WTC11 (cell line): ENCODE measurements at places on chromosomes 12 and 14.

- peak; percentile 47 for DNase-seq
Observed at GRCh38 chr12:226401-226800, 12.4 kb upstream of the SLC6A12 start.

DNA sequence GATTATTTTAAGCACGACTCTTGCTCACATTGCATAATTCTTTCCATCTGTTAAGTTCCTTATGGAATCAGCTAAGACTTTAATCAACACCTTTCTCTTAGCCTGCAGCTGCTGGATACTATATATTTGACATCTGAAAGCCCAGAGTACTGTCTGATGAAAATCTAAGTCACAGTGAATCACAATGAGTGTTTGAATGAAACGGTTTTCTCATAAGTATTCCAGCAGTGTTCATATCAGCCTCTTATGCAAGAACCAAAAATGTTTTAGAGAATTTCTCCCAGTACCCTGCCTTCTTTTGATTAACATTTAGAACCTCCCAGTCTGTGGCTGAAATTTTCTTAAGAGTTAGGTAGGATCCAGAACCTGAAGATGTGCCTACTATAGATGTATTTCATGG, 55.6 kb downstream of the FRMD6 start:
- no peak for DNase-seq

GRCh38 chr12:100986595-100987547, 192.3 kb downstream of the ANO4 start:
- peak; percentile 23 for DNase-seq

DNA sequence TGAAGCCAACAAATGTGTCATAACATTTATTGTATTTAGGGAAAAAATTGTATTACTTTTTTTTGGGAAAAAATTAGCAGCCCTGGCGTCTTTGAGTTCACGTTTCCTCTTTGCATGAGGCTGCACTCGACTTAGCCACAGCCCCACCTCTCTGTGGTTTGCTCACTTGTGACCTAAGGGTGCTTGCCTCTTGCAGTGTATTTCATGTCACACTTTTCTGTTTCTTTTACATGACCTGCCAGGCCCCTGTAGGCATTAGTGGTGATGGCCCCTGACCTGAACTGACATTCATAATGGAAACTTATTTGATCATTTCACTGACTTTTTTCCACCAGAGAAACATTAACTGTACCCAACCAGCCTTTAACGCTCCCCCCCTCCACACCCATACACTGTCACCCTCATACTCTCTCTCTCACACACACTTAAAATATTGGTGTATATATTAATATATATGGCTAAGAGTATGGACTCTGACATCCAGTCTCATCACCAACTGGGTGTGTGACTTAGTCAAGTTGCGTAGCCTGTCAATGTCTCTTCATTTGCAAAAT, 122.9 kb downstream of the PRKCH start:
- DNase-seq = no peak

- DNase-seq = peak; percentile 38
Observed at GRCh38 chr14:88551980-88552431, 2.8 kb downstream of the PTPN21 start.

- DNase-seq = peak; percentile 92
Observed at GRCh38 chr12:39145175-39145999, 240.0 kb upstream of the CPNE8 start.

- DNase-seq = no peak
Observed at GRCh38 chr14:103908580-103908979, 19.7 kb upstream of the TDRD9 start.

DNA sequence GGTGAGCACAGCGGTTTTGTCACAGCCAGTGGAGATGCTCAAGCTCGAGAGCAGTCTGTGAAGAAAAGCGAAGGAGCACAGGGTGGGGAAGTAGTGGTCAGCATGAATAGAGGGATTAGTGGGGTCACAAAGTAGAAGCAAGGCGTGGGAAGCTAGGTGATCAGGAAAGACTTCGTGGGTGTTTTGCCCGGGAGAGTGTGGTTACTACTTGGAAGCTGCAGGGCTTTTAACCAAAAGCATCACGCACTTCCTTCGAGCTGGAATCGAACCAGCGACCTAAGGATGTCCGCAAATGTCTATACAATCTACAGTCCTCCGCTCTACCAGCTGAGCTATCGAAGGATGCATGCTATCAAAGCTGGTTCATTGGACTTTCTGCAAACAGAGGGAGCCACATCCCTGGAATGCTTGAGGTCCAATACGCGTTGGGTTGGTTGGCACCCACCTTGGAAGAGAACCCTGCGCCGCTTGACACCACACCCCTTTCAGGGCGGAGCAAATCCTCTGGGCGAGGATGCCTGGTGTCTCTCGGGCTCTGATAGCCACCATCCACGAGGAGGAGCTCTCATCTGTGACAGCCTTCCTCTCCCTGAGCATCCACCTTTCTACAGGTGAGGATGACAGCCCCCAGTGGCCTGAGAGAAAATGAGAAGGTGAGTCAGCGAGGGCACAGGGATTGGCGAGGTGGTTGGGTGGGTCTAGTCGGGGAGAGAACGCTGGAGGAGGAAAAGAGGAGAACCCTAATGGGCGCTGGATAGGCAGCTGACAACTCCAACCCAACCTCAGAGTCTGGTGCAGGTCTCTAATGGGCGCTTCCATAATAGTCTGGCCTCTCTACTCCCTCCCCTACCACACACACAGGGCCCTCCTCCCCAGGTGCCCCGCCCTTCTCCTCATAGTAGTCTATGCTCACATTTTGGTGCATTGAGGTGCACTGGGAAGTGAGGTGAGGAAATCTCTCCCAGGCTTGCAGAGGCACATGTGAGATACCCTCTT, 16.0 kb upstream of the OR6S1 start:
- DNase-seq = peak; percentile 90

DNA sequence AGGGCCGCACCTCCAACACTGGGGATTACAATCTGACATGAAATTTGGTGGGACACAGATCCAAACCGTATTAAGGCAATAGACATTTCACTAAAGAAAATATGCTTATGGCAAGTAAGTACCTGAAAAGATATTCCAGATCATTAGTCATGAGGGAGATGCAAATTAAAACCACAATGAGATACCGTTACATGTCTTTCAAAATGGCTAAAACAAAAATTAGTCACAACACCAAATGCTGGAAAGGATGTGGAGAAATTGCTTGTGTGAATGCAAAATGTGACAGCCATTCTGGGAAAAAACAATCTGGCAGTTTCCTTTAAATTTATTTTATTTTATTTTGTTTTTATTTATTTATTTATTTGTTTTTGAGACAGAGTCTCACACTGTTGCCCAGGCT, 82.3 kb upstream of the PTGDR start:
- DNase-seq = no peak
